ENCODE measurements at places on chromosomes 4 and X. TPM values are rescaled to one million over a fixed set of nuclear protein-coding genes. Genes with fewer than 3 reads are reported as not detected.

The GAGE2A gene
- not detected for total RNA-seq

The GLRA3 gene
- 0.22 TPM for total RNA-seq

The SULT1B1 gene
- total RNA-seq, result 0.09 TPM

The TKTL2 gene
- total RNA-seq, result not detected

The MAGEE1 gene
- 2.0 TPM for total RNA-seq

The CCSER1 gene
- total RNA-seq, result 4.5 TPM

Measured in pancreas (tissue), 10 donors.